Left renal pelvis (tissue), 4 donors: ENCODE measurements at places on chromosomes 16 and 17. TPM values are rescaled to one million over a fixed set of nuclear protein-coding genes. Genes with fewer than 3 reads are reported as not detected.

DNA sequence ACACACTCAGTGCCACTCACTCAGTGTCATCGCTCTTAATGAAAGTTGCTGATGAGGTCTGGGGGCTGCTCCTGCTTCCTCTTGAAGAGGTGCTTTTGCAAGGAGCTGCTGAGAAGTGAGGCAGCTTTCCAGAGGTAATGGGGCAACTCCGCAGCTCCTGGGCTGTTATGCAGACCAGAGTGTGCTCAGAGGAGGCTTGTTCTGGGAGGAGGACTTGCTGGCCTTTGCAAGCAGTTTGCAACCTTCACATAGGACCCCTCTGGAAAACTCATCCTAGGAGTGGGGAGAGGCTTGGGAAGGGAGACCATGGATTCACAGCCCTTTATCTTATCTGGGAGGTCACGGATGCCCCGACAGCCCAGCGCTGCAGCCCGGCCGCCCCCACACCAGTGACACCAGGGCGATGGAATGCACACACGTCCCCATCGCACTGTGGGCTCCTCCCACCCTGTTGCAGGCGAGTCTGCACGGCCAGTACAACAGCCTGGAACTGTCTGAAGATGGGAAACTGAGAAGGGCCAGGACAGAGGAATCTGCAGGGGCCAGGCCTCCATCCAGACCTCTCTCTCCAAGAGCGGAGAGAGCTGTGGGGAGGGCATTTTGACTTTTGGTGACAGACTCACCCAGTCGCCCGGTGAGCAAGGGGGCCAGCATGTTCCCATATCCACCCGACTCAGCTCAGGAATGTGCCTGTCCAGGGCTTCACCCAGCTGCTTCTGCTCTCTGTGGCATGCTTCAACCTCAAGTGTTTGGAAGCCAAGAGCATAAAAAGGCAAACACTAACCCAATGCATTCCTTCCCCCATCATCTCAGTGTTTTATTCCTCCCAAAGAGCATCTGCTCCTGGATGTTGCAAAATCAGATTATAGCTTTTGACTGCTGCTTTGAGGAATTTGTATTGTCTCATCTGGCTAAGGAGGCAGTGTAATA, 78.6 kb upstream of the ZNF469 start:
- no peak for DNase-seq

DNA sequence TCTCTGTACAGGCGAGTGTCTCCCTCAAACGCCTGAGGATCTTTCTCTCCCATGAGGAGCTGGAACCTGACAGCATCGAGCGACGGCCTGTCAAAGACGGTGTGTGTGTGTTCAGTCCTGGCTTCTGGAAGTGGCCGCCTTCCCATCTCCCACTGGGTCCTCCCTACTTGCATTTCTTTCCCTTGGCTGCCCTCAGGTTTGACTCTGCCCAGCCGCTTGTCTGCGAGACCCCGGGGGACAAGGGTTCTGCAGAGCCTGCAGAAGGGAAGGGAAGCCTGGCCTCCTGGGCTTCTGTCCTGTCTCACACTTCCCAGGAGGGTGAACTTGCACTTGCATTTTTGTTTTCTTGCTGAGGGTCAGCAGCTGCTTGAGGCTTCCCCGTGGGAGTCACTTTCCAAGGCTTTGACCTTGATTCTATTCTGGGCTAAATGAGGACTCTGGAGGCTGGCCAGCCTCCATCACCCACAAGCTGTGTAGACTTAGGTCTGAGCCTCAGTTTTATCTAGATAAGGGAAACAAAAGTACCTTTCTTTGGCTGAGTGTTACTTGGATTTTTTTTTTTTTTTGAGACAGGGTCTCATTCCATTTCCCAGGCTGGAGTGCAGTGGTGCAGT, 122.3 kb downstream of the ABCC1 start:
- DNase-seq: no peak

DNA sequence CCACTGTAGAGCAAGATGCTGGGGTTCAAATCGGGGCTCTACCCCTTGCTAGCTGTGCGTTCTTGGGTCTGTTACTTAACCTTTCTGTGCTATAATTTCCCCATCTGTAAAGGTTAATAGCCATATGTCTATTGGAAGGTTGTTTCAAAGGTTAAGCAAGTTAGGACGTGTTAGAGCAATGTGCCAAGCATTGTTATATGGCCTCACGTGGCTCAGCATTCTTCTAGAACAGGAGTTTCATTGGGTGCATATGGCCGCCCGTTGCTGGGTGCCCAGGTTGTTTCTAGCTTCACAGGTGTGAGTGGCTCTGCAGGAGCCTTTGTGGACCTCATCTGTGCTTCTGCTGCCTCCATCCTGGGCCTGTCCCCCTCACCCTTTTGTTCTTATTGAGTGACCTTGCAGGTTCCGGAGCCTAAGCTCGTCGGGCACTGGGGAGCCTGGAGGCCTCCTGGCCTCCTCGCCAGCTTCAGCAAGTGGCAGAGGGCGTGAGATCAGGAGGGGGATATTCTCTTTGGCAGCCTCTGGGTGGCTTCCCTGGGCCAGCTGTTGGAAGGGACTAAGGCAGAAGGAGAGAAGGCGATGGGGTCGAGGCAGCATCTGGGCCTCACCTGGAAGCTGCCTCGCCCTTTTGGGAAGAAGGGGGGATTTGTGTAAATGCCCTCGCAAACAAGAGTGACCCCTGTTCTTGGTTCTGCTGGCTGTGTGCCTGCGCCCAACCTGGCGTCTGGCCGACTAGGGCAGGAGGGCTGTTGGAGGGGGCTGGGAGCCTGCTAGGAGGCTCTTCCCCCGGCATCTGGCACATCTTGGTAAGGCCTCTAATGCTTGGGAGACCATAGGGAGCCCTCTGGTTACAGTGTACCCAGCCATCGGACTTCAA, 80.2 kb upstream of the CIBAR2 start:
- no peak for DNase-seq

DNA sequence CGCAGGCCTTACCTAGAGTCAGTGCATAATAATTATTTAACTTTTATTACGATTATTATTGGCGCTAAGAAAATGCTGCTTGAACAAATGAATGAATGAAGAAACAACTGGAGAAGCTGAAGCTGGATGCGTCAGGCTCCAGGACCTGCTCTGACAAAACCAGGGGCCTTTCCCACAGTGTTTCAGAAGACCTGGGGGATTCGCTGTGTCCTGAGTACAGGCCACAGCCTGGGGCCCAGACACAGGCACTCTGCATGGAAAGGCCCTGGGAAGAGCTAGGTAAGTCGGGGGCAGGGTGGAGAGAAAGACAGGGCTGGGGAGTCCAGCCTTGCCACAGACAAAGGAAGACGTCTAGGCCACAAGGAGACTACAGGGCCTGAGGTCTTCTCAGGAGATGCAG, 226.1 kb downstream of the ZNF423 start:
- DNase-seq: no peak

DNA sequence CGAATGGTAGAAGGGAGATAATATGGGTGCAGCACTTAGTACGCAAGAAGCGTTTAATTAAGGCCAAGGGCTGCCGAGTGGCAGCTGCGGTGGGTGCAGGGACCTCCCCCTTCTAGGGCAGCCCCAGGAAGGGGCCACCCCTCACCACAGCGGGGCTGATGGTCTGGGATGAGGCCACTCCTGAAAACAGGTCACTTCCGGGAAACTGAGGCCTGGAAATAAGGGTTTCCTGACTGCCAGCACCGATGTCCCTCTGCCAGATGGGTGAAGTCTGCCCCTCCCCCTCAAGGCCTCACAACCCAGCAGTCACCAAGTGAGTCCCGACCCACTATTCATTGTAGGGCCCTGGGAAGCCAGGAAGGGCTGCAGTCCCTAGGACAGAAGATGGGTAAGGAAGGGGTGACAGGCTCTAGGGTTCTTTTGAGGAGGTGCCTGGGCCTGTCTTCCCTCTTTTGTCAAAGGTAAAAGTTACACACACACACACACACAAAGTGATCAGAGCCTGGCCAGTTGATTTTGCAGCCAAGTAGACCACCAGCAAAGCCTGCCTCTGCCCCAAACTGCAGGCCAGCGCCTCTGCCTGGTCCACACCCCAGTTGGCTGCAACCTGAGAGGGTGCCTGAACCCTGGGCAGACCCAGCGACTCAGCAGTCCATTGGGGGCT, 12.5 kb downstream of the SREBF1 start:
- DNase-seq: no peak

The C16orf89 gene
- 7.8 TPM for polyA plus RNA-seq

The PRSS8 gene
- polyA plus RNA-seq: 58.9 TPM

The EXOC7 gene
- 149 TPM for polyA plus RNA-seq

The TMEM220 gene
- 11.4 TPM for polyA plus RNA-seq

The NBR1 gene
- 111 TPM for polyA plus RNA-seq

DNA sequence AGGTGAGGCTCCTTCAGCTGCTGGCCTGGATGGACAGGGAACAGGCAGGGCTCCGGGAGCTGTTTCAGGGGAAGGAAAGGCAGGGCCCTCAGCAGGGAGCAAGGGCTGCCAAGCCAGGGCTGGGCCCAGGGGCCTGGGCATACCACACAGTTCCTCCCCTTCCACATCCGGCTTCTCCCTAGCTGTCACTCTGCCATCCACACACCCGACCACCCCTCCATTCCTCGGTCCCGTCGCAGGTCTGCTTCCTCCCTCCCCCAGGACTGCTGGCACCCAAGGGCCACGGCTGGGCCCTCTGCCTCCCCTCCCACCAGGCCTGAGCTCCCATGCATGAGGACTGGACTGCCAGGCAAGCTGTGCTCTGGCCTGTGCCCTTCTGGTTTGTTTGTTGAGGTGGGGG, 24.0 kb downstream of the CDIP1 start:
- DNase-seq: no peak

DNA sequence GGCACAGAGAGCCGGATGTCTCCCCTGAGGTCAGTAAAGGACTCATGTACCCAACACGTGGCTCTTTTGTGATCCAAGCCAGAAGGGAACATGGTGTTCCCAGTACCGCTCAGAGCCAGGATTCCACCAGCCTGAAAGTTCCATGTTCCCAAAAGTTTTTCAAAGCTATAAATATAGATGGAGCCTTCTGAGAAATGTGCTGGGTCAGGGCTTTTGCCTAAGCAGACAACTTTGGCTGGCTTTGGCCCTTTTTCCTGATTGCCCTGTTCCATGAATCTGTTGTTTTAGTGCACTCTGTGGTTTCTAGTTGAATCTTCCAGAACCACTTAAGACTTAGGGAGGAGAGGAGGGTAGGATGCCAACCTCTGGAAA, 128.5 kb upstream of the HS3ST2 start:
- DNase-seq: no peak

DNA sequence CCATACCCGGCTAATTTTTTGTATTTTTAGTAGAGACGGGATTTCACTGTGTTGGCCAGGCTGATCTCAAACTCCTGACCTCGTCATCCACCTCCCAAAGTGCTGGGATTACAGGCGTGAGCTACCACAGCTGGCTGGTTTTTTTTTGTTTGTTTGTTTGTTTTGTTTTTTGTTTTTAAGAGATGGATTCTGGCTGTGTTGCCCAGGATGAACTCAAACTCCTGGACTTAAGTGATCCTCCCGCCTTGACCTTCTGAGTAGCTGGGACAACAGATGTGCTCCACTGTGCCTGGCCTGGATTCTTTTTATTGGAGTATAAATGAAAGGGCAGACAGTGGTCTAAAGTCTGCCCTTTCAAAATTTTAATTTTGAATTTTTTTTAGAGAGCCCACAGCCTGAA, 44.7 kb downstream of the FOXK2 start:
- DNase-seq: no peak

- DNase-seq: no peak
Measured at GRCh38 chr17:10674704-10675103, 17.6 kb upstream of the MYH3 start.

DNA sequence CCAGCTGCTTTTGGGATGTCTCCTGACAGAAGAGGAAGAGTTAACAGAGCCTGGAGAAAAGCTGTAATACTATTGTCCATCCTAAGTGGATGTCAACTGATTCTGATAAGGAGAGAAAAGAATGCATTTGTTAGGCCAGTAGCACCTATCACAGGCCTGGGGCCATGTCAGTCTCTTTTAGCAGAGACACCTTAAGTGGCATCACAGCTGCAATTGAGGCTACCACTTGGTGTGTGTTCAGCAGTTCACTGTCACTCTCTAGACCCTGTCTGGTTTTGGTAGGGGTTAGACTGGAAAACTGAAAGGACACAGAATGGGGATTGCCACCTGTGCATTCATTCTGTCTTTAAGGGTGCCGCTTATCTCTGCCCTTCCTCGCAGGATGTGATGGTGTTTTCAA, 42.0 kb downstream of the PSMD12 start:
- DNase-seq: no peak

DNA sequence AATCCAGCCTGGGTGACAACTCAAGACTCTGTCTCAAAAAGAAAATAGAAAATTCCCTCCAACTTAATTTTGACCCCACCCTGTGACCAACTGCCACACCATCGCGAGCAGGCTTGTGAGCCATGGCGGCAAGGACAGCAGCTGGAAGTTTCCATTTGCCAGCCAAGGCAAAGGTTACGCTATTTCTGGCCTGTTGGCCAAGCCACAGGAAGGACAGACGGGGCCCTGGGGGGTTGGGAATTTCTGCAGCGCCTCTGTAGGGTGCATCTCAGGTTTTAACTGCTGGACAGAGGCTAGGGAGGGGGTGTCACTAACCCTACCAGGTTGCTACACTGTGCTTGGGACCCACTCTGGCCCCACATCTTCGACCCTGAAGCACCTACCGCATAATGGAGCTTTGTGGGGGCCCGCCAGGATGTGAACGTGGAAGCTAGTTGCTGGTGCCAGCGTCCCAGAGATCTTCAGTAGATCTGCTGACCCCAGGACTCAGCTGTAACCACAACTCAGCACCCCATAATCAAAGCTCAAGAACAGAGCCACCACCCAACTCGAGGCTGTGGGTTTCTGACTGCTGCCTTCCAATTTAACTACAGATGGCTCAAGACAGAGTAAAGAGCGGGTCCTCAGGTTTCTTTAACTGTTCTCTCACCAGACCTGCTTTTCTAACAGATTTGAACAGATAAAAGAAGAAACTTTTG, 10.9 kb downstream of the KIFC3 start:
- no peak for DNase-seq

The NOL3 gene
- 2.4 TPM for polyA plus RNA-seq

GRCh38 chr16:54165174-54165911, 121.2 kb downstream of the IRX3 start:
- DNase-seq: no peak

- no peak for DNase-seq
Measured at GRCh38 chr17:79915850-79916430, 76.7 kb upstream of the CBX4 start.

DNA sequence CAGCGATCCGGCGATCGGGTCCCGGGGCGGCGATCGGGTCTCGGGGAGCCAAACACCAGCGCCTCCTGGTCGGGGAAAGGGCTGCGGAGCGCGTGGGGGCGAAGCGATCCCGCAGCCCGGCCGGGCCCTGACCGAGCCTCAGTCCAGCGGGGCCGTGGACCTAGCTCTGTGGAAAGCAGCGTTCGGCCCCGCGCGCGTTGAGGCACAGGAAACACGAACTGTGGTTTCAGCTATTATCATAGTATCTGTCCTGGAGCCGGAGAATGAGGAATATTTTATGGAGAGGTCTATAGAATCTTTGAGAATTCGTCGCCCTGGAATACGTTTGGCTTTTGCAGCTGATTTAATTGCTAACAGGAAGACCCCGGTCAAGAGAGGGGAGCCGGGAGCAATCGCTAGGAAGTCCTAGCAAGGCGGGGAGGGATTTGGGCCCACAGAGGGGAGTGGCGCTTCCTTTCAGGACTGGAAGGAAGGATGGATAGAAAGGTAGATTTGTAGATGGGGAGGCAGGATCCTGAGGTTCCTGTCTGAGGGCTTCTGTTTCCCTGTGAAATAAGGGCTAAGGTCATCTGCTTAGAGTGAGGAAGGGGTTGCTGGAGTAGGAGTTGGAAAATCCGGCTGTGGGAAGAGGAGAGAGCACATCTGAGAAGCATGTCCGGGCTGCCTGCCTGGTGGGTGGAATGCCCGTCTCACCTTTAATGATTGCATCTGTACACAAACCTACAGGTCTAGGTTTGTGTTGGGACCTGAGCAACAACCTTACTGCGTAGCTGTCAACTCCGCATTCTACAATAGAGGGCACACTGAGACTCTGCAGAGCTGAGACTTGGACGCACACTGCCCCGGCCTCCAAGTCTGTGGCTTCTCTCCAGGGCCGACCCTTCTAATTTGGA, 770 bp downstream of the CCNF start:
- no peak for DNase-seq
